ENCODE measurements at places on chromosomes 11 and 22.
A peak's percentile ranks its signal among the peaks of the same experiment; 100 is the strongest.

DNA sequence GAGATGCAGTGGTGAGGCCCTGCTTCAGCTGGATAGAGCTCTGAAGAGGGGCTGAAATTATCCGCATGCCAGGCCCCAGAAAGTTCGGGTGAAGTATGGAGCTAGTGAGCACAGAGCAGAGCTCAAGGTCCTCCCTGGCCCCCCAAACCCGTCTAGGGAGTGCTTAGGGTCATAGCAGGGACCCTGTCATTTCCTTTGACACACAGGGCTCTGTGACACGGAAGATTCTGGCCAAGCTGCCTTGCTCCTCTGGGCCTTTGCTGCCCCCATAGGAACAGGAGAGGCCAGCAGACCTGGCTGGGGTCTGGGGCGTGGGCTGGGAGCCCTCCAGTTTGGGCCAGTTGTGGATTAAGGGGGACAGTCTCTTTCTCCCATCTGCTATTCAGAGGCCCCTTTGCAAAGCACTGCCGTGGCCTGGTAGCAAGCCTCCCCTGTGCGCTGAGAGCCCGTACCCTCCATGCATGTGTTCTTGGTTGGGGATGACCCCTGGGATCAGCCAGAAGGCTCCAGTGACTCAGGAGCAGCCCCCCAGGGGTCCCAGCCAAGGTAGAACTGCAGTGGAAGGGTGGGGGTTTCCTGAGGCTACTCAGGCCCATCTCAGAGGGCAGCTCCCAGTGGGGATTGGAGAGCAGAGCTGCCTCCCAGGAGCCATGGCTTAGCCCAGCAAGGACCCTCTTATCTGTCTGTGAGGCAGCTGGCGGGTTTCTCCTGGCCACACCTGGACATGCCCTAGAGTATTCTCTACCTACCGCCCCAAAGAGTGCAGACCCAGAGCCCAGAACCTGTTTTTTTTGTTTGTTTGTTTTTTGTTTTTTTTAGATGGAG, 42.3 kb downstream of the RNF141 start:
- peak; percentile 25 for DNase-seq

GRCh38 chr11:66880496-66881450, 23.9 kb downstream of the LRFN4 start:
- DNase-seq: no peak

DNA sequence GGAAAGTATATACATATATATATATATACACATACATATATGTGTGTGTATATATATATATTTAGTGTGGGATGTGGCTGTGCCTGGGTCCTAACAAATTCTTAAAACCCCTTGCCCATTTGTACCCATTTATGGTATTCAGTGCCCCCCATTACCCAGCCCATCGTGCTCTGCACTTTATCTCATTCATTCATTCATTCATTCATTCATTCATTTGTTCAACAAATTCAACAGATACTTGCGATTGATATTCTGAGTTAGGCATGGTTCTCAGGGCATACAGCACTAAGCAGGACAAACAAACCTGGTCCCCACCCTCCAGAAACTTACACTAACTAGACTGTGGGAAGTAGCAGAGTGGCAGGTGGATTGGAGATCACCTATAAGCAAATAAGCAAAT, 56.6 kb upstream of the LMO2 start:
- no peak for DNase-seq

DNA sequence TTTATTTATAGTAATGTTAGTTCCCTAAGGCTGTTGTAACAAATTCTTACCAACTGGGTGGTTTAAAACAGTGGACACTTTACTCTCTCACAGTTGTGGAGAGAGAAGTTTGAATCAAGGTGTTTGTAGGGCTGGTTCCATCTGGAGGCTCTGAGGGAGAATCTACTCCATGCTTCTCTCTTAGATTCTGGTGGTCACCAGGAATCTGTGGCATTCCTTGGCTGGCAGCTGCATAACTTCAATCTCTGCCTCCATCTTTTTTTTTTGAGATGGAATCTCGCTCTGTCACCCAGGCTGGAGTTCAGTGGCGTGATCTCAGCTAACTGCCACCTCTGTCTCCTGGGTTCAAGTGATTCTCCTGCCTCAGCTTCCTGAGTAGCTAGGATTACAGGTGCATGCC, 46.3 kb downstream of the LDLRAD3 start:
- no peak for DNase-seq

GRCh38 chr22:43002202-43002586, 12.8 kb downstream of the PACSIN2 start:
- DNase-seq: no peak

DNA sequence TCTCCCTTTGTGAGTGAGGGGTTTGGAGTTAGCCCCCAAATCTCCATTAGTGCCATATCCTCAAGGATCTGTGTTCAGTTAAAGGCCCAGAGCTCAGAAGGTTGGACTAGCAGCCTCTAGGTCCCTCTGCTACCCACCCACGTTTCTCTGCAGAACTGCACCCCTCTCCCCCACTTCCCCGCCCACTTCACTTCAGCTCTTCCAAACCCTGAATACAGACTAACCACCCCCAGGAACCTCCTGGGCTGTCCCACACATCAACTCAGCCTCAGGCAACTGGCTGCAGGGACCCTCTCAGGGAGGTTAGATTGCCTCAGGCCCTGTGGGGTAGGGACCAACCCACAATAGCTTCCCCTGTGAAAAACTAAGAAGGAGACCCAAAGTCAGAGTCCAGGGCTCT, 840 bp downstream of the VPREB3 start:
- no peak for DNase-seq

- DNase-seq: no peak
Measured at GRCh38 chr11:119726150-119726553, 2.8 kb downstream of the NECTIN1 start.

GRCh38 chr22:17601031-17601430, 27.5 kb downstream of the ATP6V1E1 start:
- no peak for DNase-seq

DNA sequence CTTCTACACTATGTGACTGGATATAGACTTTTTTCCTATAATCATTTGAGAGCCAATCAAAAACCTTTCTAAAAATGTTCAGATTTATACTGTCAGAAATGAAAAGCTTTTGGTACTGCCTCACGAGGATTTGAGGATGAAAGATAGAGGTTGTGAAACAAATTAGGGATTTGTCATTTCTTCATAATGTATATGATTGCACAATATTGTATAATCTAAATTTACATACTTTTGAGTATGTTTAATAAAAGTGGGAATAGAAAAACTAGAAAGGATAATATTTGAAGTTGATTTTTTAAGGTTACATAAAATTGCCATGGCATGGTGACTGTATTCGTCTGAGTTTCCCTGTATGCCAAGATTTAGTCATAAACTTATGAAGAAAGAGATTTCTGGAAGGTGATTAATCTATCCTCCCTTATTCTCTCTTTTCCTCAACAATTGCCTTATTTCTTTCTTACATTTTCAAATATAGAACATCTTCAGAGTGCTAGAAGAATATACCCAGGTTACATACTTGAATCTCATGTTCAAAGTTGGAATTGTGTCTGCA, 56.2 kb downstream of the CASP12 start:
- DNase-seq: no peak

DNA sequence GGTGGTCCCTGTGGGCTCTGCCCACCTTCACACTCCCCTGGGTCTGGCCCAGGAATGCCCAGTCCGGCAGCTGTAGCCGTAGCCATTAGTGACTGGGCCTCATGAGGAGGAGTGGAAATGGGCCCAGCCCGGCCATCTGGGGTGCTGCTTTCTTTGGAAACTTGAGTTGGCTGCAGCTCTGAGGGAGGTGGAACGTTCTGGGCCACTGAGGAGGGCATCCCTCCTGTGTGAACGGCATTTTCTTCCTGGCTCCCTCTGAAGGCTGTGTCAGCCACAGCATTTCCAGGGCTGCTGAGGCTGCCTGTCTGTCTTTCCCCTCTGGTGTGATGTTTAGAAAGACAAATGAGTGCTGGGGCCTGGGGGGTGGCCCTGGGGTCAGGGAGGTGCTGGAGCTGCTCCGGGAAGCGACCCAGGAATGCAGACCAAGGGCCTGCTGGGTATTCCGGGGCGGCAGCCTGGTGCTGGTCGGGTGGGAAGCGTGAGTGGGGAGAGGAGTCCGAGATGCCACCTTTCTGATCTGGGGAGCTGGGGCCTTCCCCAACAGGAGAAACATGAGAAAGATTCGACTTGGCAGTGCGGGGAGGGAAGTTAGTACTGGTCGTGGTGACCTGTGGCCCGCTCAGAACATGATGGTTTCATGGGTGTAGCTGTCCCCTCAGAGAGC, 27.1 kb downstream of the PTDSS2 start:
- DNase-seq: no peak

DNA sequence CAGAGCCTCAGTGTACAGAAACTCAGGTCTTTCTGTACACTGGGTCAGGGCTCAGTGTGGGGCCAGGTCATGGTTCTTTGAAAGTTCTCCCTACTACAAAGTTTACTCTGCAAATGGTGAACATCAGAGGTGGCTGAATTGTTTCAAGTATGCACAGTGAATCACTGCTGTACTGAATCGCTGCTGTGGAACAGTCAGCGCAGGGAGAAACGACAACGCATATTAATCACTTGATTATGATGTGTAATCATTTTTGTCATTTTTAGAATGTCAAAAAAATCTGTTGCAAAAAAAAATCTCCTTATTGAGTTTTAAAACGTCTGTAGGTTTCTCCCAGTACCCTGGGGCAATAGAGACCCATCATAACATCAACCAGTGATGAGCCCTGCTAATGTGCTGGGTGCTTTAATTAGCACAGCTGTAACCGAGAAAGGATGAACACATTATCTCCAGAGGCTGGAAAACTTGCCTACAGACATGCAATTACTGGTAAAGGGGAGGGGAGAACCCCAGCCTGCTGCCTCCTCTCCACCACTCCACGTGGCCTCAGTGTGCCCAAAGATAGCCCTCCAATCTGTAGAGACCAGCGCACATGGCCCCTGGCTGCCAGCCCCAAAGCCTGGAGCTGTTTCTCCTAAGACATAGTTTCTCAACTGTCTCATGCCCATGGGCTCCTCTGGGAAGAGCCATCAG, 12.8 kb downstream of the ARRB1 start:
- no peak for DNase-seq

GRCh38 chr22:19543970-19544708, 19.9 kb upstream of the CLDN5 start:
- no peak for DNase-seq

DNA sequence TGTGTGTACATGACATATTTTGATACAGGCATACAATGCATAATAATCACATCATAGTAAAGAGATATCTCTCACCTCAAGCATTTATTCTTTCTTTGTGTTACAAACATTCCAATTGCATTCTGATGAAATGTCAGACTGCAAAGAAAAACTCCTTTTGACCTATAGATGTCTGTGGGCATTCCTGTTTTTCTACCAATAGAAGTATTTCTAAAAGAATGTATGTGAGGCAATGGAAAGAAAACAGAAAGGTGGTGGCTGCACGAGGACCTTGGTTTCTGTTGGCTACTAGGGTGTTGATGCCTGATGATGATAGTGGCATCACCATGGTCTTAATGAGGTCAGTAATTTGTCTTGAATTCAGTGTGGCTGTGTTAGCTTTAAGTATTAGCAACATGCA, 137.0 kb upstream of the ANO3 start:
- no peak for DNase-seq

DNA sequence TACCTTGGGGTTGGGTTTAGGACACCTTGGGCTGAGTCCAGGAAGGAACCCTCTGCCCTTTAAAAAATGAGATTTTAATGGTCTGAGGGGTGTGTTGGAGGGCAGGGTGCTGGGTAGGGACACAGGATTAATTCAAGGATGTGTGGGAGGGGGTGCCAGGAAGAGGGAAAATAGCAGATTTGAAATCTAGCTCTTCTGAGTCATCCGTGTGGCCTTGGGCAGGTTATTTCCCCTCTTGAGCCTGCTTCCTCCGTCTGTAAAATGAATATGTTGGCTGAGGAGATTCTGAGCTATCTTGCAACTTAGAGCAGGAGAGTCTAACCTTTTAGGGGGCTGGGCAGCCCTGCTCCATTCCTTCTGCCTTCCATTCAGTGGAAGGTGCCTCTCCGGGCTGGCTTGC, 3.0 kb downstream of the TSPAN18 start:
- no peak for DNase-seq

- DNase-seq: no peak
Measured at GRCh38 chr11:21944577-21944976, 248.3 kb upstream of the ANO5 start.

DNA sequence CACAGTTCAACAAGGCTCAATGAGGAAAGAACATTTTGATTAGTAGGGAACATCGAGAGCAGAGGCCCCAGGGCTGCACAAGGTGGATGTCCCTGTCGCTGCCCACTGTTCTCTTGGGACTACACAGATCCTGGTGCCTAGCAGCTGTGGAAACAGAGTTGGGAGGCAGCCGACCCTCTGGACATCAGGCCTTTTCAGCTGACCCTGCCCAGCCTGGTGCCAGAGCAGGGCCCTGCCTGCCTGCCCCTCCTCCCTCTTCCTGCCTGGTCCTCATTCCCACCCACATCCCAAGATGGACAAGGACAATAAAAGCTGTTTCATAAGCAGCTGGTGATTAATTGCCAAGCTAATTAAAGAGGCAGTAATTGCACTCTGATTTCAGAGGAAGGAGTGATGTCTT, 60.7 kb downstream of the NFAM1 start:
- DNase-seq: no peak

GRCh38 chr11:10441652-10442503, 13.2 kb upstream of the AMPD3 start:
- no peak for DNase-seq
